ENCODE measurements at places on chromosomes 1 and 21.

DNA sequence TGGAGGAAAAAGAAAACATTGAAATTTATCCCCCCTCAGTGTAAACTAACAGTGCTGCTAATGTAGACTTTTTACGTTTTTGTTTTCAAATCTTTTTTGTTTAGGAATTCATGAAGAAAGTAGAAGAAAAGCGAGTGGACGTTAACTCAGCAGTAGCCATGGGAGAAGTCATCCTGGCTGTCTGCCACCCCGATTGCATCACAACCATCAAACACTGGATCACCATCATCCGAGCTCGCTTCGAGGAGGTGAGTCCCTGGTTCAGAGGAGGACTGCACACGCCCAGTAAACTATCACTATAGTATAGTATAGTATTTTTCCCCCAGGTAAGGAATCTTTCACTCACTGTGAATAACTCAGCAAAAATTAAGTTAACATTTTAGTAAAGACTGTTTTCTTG is 37.8 kb upstream of the BMP8A start:
- peak; percentile 86 for DNase-seq

DNA sequence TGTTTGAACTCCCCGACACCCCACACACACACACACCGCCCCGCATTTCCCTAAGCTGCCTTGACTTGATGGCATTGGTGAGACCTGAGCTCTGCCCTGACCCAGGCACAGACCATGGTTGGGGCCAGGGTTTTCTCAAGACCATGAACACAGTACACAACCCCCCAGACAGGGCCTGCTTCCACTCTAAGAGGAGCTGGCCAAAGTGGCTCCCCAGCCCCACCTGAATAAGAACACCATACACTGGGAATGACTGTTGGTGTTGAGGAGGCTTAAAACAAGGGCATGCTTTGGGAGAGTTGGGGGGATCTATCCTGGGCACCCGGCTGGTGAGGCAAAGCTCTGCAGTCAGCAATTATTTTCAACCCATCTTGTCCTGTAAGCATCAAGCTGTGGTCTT is 77.6 kb upstream of the SYT6 start:
- DNase-seq, result no peak

DNA sequence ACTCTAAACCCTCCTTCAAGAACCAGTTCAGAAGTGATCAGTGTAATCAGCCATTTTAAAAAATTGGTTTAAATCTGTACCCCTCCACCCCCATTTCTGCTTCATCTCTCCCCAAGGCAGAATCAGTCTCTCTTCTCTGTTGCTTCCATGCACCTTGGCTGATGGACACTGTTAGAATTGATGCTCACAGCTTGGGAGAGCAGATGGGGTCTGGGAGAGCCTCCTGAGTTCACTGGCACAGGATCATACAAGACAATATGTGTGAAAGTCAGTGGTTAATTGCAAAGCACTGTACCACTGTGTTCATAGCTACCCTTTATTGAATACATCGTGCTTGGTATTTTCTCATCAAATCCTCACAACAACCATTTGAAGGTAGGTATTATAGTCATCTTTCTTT is 140.9 kb downstream of the ROR1 start:
- no peak for DNase-seq

DNA sequence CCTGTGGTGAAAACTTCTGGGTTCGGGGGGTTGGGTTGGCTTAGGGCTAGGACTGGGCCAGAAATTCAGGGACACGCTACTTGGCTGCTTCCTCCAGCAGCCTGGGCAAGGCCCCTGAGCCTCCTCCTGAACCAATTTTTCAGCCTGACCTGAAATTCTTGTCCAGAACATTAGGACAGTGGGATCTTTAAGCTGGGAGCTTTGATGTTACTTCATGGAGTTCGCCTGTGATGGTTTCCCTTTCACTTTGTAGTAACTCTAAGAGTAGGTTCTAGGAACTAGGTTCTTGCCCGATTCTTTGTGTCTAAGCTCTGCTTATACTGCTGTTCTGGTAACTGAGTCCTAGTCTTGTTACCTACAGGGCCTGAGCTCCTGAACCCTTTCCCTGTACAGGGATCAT is 75.3 kb downstream of the S1PR1 start:
- no peak for DNase-seq

GRCh38 chr1:66168467-66168887 is 365.5 kb upstream of the SGIP1 start:
- no peak for DNase-seq

DNA sequence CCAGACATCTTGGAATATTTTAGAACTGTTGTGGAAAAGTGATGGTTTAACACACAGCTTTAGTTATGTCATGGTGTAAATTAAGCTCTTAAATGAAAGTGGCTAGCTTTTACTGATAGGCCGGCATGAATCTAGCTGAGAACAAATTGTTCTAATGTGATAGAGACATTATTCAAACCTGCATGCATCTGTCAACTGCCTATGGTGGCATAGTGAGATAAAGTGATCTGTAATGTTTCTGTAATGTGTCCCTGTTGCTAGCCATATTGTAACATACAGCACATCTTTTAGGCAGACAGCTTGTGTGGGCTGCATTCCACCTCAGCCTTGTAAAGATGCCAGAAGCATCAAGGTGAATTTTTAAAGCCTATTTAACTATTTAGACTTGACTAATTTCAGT is 16.0 kb downstream of the LRIG2 start:
- DNase-seq, result no peak

GRCh38 chr1:184199438-184200085 is 148.0 kb downstream of the TSEN15 start:
- DNase-seq, result no peak

DNA sequence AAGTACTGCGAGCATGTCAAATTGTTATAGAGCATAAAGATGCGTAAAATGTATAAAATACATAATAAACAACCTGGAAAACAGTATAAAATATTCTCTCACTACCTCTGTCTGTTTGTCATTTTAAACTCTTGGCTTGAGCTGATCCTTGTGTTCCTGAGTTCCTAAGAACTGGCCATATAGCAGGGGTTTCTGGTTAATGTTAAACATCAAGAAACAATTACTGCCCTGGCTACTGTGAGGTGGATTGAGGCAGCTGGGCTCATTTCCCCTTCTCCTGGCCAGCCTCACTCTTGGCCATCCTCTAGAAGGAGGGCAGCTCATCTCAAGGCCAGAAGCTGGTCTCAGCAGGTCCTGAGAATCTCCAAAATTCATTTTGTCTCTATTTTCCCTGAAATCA is 297.3 kb upstream of the USP24 start:
- no peak for DNase-seq

- peak; percentile 16 for DNase-seq
Observed at GRCh38 chr1:228142155-228142691, 2.1 kb downstream of the GUK1 start.

GRCh38 chr1:41812051-41812450 is 106.7 kb downstream of the HIVEP3 start:
- no peak for DNase-seq

- no peak for DNase-seq
Observed at GRCh38 chr1:41347276-41347675, 14.0 kb upstream of the FOXO6 start.

DNA sequence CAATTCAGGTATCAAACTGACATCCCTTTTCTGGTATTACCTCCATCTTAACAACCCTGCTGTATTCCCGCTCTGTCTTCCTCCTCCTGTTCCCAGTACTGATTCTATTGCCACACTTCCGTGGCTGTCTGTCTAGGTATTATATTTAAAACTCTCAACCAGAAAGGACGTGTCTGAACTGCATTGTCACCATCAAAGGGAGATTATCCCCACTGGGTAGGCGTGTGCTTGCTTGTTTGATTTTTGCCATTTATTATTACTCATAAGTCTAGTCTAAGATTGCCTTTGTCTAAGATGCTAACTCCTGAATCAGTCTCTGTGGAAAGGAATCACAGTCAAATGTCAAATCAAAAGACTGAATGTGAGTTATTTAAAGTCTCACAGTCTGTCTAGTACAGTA is 650.1 kb downstream of the KCNT2 start:
- no peak for DNase-seq

GRCh38 chr1:18088077-18088594 is 19.5 kb upstream of the IGSF21 start:
- DNase-seq, result no peak

GRCh38 chr1:181855380-181855779 is 206.1 kb downstream of the ZNF648 start:
- no peak for DNase-seq

- no peak for DNase-seq
Observed at GRCh38 chr1:37851262-37851661, 8.1 kb downstream of the MTF1 start.

- no peak for DNase-seq
Observed at GRCh38 chr21:20661745-20662422, 336.3 kb upstream of the NCAM2 start.

GRCh38 chr1:94006604-94007003 is 97.4 kb upstream of the GCLM start:
- no peak for DNase-seq

- no peak for DNase-seq
Observed at GRCh38 chr1:22414244-22414751, 37.4 kb upstream of the ZBTB40 start.

DNA sequence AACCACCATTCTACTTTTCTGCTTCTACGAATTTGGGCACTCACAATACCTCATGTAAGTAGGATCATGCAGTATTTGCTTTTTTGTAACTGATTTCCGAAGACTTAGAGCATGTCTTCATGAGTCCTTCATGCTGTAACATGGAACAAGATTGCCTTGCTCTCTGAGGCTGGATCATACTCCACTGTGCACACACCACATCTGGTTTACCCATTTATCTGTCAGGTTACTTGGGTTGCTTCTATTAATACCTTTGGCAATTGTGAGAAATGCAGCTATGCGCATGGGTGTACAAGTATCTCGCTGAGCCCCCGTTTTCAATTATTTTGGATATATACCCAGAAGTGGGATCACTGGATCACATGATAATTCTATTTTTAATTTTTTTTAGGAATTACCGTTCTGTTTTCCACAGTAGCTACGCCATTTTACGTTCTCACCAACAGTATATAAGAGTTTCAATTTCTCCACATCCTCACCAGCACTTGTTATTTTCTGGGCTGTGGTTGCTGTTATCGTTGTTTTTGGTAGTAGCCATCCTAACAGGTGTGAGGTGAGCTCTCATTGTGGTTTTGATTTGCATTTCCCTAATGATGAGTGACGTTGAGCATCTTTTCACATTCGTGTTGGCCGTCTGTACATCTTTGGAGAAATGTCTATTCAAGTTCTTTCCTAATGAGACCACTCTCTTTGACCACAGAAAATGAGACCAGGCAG is 10.7 kb upstream of the SLC2A5 start:
- DNase-seq, result no peak

DNA sequence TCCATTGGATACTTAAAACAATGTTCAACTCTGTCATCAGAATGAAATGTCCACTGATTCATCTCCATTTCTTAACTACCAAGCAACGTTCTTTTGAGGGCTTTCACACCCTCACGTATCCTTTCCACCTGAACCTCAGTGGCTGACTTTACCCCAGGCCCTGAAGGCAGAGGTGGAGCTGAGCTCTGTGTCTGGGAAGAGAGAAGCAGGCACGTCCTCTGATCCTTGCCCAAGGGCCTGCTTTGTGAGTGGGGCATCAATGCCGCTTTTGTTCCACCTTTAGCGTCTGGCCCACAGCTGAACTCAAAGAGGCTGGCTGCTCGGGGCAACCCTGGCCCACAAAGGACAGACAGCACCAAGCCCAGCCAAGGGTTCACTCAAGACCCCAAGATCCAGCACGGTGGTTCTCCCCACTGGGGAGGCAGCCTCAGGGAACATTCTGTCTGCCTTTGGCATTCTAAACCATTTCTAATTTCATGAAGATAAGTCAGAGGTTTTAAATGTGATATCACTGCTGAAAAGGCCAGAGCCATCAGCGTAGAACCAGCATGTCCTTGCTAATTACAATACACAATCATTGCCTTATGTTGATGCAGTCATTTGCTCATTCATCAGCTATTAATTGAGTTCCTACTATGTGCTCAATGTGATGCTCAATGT is 126.0 kb upstream of the UBE2U start:
- no peak for DNase-seq

GRCh38 chr1:76230842-76231281 is 156.3 kb downstream of the ST6GALNAC3 start:
- DNase-seq, result no peak

DNA sequence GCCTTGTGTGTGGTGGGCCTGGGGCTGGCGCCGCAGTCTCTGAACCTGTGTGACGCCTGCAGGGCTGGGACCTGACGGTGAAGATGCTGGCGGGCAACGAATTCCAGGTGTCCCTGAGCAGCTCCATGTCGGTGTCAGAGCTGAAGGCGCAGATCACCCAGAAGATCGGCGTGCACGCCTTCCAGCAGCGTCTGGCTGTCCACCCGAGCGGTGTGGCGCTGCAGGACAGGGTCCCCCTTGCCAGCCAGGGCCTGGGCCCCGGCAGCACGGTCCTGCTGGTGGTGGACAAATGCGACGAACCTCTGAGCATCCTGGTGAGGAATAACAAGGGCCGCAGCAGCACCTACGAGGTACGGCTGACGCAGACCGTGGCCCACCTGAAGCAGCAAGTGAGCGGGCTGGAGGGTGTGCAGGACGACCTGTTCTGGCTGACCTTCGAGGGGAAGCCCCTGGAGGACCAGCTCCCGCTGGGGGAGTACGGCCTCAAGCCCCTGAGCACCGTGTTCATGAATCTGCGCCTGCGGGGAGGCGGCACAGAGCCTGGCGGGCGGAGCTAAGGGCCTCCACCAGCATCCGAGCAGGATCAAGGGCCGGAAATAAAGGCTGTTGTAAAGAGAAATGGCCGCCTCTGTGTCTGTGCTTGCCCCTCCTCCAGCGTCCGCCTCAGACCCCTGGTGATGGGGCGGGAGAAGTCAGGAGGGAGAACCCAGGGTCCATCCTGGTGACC is 788 bp downstream of the ISG15 start:
- DNase-seq, result no peak

DNA sequence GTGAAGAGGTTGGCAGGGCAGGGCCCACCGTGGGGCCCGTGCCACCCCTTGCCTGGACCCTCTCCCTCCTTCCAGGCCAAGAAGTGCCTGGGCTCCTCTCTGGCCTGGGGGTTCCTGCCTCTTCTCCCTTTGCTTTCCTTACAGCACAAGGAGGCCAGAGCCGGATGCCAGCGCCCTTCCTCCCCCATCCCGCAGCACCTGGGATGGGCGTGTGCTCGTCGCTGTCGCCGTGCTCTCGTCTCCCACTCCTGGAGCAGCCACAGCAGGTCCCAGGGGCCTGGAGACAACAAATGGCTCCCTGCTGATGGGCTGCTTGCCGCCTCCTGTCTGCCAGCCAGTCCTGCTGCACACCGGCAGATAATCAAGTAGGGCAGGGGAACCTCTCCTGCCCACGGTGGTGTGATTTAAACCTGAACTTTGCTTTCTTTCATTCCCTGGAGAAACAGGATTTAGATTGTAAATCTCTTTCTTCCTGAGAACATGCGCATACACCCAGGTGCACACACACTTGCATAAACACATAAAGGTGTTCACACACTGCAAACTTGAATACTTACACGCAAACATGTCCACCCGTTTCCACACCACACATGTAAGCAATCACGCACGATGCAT is 50.8 kb upstream of the POU3F1 start:
- DNase-seq, result no peak
